Stimulated activated CD8-positive, alpha-beta memory T cell treated with anti-CD3 and anti-CD28 coated beads, Interleukin-4, amount 100 ng/mL, for 48 hours (primary cell): ENCODE measurements at places on chromosomes 2 and 18.

GRCh38 chr2:53600815-53601214 is 166.8 kb upstream of the CHAC2 start:
- DNase-seq, result no peak

- DNase-seq, result no peak
Observed at GRCh38 chr2:196737046-196737445, 62.4 kb downstream of the GTF3C3 start.

- DNase-seq, result no peak
Observed at GRCh38 chr2:95001701-95002100, 23.8 kb upstream of the MAL start.

- DNase-seq, result no peak
Observed at GRCh38 chr18:64180171-64180570, 31.3 kb upstream of the LINC00305 start.
